ENCODE measurements at places on chromosomes 4 and X. TPM values are rescaled to one million over a fixed set of nuclear protein-coding genes. Genes with fewer than 3 reads are reported as not detected.
A peak's percentile ranks its signal among the peaks of the same experiment; 100 is the strongest.

DNA sequence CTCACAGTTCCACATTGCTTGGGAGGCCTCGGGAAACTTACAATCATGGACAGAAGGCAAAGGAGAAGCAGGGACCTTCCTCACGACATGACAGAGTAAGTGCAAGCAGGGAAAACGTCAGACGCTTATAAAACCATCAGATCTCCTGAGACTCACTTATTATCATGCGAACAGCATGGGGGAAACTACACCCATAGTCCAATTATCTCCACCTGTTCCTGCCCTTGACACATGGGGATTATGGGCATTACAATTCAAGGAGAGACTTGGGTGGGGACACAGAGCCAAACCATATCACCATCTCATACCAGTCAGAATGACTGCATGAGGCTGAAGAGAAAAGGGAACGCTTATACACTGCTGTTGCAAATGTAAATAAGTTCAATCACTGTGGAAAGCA is 1066.9 kb upstream of the PCDH7 start:
- DNase-seq, result no peak

DNA sequence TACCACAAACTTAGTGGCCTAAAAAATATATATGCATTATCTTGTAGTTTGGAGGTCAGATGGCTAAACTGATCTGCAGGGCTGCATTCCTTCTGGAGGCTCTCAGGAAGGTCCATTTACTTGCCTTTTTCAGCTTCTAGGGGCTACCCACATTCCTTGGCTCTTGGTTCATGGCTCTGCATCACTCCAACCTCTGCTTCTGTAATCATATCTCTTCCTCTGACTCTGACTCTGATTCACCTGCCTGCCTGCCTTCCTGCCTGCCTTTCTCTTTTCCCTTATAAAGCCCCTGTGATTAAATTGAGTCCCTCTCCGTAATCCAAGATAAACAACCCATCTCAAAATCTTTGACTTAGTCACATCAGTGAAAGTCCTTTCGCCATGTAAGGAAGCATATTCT is 25.0 kb upstream of the FRMPD4 start:
- DNase-seq, result no peak

DNA sequence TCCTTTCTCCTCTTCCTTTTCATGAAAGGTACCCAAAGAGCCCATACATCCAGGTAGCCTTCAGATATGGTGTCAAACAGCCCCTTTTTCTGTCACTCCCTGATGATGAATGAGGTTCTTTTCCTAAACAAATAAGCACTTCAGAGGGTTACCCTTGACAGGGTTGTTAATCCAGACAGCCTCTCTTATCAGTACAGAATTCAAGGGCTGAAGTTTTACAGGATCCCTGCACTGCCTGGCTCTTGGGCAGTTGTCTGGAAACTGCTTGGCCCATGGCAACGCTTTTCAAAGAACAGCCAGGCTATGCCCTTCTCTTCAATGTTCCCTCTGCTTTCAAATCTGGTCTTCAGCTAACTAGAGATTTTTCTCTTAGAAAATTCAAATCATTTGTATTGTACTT is 352.6 kb upstream of the FAM241A start:
- no peak for DNase-seq

- no peak for DNase-seq
Measured at GRCh38 chr4:7598939-7599790, 164.4 kb upstream of the PSAPL1 start.

- no peak for DNase-seq
Measured at GRCh38 chrX:149124526-149125108, 380.5 kb downstream of the IDS start.

The PTCHD1 gene
- not detected for total RNA-seq

GRCh38 chr4:38582445-38582844 is 81.6 kb upstream of the KLF3 start:
- no peak for DNase-seq

GRCh38 chrX:37785569-37785968 is 5.7 kb downstream of the CYBB start:
- no peak for DNase-seq

The SLC6A14 gene
- not detected for total RNA-seq

DNA sequence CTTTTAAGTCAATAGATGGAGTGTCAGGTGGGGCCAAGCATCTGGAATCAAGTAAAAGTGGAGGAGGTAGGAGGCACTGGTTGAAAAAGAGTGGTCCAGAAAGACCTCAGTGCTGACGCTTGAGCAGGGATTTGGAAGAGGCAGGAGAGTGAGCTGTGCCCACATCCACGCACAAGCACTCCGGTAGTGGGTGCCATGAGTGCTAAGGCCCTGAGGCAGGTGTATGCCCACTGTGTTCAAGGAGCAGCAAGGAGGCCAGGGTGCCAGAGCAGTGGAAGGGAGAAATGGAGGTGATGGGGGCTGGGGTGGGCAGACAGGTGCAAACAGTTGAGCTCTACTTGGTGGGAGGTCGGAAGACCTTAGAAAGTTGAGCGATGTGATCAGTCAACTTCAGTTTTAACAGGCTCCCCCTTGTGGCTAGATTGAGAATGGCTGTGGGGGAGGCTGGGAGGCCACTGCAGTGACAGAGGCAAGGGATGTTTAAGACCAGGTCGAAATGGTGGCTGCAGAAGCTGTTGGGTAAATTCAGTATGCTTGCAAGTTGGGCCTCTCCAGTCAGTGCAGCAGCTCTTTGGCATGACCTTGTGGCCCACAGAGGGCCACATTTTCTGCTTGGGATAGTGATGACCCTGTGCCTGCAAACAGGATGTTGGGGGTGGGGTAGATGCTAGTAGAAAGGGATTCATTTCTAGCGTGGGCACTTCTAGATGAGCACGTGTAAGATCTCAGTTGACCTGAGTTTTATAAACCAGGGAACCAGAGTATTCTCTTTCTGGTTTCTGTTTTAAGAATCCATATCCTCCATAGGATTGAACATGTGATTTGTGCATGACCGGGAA is 12.7 kb downstream of the TKTL1 start:
- DNase-seq, result peak; percentile 85

DNA sequence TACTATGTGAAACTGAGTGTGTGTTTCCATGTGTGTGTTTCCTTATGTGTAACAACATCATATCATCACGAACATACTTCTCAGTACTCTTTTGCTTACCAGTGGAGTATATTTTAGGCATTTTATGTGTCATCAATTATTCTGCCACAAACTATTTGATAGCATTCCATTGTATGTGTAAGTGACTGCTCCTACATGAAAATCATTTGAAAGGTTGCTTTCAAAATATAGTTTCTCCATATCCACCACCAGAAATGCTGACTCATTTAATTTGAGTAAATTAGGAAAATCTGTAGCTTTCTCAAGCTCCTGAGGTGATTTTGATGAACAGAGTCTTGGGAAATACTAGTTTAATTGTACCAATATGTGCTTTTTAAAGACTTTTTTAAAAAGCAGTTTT is 376.2 kb downstream of the PCDH18 start:
- DNase-seq, result no peak

- DNase-seq, result no peak
Measured at GRCh38 chr4:126599746-126600145, 1033.0 kb upstream of the INTU start.

Data from activated CD4-positive, alpha-beta T cell treated with anti-CD3 and anti-CD28 coated beads, Interleukin-2, amount 10 ng/mL, durations not matched to agents 7 days and 5 days (primary cell).